Mammary epithelial cell (primary cell): ENCODE measurements at places on chromosomes 5 and 9.

GRCh38 chr9:37486616-37487548, 1.1 kb downstream of the POLR1E start:
- peak; percentile 70 for DNase-seq

GRCh38 chr5:124627815-124628595, 118.4 kb downstream of the ZNF608 start:
- DNase-seq: no peak

GRCh38 chr5:135450952-135451351, 1.2 kb downstream of the TIFAB start:
- DNase-seq: no peak

DNA sequence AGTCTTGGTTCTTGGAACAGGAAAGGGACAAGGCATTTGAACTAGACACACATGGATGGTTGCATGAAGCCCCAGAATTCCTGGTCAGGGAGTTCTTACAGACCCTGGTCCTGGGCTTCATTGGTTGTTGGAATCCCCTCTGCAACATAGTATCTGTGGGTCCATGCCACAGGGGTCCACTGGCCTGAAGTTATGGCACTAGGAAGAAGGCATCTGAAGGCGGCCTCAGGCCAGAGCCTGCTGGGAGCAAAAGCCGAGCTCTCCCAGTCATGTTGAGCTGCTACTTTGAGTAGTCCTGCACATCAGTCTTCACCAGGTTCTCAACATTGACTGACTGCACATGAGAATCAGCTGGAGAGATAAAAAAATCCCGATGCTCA, 71.1 kb upstream of the PITX1 start:
- no peak for DNase-seq

- no peak for DNase-seq
Measured at GRCh38 chr9:33289936-33290246, 425 bp upstream of the NFX1 start.

GRCh38 chr5:159096924-159097783, 2.6 kb downstream of the EBF1 start:
- no peak for DNase-seq

GRCh38 chr9:5793812-5794211, 39.1 kb downstream of the ERMP1 start:
- no peak for DNase-seq

DNA sequence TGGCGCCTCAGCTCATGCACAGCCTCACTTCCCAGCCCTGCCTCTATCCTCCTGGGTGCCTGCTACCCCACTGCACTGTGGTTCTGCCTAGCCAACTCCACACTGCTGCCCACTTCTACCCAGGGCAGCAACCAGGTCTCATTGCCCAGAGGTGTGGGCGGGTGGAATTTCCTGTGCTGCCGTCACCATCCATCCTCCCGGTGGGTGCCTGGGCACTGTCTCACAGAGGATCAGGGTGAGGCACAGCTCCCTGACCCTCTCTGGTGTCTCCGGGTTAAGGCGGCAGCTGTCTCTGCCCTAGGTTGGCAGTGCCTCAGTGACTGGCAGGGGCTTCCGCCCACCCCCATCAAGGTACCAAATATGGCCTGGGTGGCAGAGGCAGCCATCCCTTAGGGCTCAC, 4.3 kb upstream of the MTMR12 start:
- peak; percentile 29 for DNase-seq

DNA sequence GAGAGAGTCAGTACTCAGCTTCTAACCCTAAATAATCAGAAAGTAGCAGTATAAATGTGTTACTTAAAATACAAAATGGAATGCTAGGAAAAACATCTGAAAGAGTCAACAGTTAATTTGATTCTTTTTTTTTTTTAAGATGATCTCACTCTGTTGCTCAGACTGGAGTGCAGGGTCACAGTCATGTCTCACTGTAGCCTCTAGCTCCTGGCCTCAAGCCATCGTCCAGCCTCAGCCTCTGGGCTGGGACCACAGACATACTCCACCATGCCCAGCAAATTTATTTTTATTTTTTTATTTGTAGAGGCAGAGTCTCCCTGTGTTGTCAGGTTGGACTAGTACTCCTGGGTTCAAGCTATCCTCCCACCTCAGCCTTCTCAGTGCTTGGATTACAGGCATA, 424.9 kb downstream of the IRX2 start:
- DNase-seq: no peak

GRCh38 chr9:19409401-19410194, 789 bp downstream of the ACER2 start:
- peak; percentile 56 for DNase-seq

DNA sequence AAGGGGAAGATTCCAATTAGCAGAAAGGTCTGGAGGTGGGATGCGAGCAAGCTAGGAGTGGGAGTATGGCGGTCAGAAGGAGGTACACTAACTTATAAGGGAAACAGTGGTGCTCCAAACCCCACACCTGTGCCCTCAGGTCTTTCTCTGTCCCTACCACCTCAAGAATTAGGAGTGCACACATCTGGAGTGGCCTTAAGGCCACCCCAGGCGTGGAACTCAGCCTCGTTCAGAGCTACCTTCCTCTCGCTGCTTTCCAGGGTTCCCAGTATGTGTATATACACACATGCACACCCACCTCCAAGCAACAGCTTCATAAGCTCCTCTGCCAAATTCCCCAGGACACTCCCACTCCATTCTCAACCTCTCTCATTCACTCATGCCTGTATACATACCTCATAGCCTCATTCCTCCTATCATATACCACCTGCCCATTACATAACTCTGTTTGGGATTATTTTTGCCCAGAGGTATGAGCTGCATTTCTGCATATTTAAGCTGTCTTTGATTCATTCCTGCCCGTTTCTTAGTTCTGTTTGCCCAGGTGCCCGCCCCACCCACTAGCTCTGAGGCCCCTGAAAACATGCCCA, 118.7 kb downstream of the PSD2 start:
- DNase-seq: peak; percentile 64

DNA sequence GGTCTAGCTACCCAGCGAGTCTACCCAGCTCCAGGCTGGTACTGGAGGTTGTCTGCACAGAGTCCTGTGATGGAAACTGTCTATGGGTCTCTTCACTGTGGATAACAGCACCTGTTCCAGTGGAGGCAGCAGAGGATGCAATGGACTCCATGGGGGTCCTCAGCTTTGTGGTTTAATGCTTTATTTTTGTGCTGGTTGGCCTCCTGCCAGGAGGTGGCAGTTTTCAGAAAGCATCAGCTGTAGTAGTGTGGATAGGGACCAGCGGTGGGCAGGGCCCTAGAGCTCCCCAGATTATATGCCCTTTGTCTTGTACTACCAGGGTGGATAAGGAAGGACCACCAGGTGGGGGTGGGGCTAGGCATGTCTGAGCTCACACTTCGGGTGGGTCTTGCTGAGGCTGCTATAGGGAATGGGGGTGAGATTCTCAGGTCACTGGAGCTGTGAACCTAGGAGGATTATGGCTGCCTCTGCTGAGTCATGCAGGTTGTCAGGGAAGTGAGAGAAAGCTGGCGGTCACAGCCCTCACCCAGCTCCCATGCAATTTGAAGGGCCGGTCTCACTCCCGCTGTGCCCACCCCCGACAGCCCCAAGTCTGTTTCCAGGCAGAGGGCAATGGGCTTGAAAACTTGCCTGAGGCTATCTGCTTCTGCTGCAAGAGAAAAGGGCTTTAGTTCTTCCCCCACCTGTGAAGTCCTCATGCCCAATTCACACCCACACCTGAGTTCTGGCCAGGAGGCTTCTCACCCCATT, 397.1 kb downstream of the TLE1 start:
- no peak for DNase-seq

GRCh38 chr9:123251741-123252140, 16.6 kb downstream of the STRBP start:
- no peak for DNase-seq

- no peak for DNase-seq
Measured at GRCh38 chr5:167602067-167602466, 689.4 kb upstream of the WWC1 start.

GRCh38 chr5:176590035-176590717, 19.8 kb downstream of the GPRIN1 start:
- no peak for DNase-seq
